GM12891 (cell line): ENCODE measurements at places on chromosomes 1 and 21.
A peak's percentile ranks its signal among the peaks of the same experiment; 100 is the strongest.

- no peak for DNase-seq
Observed at GRCh38 chr1:57046462-57046861, 80.6 kb upstream of the C8B start.

DNA sequence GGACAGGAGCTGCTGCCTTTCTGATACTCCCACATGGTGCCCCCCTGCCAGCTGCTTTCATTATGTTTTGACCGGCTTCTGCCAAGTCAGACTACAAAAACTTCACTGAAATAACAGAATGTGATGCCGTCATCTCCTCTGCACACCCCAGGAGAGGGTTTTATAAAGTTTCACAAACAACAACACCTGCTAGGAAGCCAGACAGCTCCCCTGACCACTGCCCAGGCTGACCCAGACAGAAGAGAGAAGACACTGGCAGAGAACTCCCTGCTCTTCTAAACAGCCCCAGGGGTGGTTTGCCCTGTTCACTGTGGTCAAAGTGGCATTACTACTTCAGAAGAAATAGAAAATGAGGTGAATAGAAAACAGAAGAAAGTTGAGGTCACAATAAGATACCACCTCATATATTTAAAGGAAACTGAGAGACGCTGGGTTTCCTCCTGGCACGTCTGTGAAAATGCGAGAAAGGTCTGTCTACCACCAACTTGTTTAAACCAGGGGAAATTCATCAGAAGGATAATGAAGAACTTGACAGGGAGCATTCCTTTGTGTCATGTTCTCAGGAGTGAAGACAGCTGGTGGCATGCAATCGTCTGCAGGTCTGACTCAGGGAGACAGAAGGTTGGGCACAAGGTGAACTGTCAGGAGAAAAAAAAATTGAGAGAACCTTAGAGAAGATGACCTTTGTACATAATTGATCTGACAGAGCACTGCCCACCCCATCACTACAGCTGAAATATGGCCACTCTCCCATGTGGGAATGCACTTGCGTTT lies 119.0 kb upstream of the NFIA start:
- DNase-seq: no peak

DNA sequence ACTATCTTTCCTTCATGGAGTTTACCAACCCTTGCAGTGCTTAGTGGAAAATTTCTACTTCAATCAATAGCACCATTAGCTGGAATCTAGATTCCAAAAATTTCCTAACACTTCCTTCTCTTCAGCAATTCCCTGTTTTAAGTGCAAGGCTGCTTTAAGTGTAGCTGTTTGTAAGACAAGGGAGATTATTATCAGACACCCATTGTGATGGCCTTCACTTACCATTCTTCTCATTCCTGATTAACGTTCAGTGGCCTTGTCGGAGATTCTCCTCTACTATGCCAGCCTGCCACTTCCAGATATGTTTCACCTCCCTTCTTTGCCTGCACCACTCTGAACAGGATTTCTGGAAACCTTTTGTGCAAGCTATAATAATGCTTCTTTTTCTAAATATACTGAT lies 464.9 kb upstream of the ADGRL2 start:
- no peak for DNase-seq

- no peak for DNase-seq
Observed at GRCh38 chr1:87450615-87451209, 122.0 kb downstream of the LMO4 start.

DNA sequence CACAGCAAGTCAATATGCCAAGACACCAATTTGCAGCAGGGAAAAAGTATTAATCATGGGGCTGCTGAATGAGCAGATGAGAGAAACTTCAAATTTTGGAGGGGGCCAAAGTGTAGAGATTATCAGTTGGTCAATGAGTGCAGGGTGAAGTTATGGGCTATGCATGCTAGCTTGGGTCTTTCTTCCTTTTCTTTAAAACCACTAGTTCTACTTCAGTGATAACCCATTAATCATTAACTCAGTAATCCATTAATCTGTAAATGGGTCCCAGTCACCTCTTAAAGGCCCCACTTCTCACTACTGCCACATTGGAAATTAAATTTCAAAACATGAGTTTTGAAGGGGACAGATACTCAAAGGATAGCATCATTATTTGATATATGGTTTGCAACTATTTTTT lies 688.6 kb upstream of the ADGRL4 start:
- DNase-seq: no peak

DNA sequence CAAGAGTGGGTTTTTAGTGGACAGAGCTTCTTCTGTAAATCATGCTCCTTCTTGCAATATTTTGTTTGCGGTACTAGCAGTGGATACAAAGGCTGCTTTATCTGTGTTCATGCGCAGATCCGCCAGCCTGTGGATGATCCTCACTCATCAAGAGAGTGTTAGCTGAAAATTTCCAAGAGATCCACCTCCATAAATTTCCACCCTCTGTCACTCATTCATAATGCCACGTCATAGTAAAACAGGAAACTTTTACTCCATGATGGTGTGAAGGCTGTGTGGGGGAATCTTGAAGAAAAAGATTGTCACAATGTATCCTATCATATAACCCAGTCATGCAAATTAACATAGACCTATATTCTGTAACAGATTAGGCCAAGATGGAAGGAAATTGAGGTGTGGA lies 4.4 kb upstream of the MAPKAPK2 start:
- DNase-seq: no peak

GRCh38 chr1:60857851-60858250 lies 224.5 kb upstream of the NFIA start:
- no peak for DNase-seq

DNA sequence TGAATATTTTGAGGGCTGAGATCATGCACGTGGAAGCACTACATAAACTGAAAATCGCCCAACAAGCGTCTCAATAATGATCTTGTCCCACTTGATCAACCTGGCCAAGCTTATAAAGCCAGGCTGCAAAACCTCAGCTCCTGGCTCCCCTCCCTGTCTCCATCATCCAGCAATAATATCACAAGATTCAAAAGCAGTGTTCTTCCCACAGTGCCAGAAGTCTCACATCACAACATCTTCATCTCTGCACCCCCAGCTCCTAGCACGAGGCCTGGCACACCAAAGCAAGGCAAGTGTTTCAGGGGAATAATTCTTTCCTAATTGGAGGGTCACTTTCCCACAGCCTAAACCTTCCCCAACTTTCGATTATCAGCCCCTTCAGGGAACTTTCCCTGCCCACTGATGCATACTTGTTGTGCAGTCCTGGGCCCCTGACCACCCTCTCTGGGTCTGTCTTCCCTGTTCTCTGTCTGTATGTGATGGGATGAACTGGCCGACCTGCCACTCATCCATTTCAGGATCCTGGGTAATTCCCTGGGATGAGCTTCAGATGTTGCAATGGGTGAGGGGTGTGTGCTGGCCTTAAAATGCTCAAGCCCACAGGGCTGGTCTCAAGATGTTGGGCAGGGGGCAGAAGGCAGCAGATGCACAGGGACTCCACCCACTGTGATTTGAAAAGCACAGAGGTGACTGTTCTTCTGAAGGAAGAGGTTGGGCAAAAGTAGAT lies 129.0 kb downstream of the DMRTB1 start:
- no peak for DNase-seq

DNA sequence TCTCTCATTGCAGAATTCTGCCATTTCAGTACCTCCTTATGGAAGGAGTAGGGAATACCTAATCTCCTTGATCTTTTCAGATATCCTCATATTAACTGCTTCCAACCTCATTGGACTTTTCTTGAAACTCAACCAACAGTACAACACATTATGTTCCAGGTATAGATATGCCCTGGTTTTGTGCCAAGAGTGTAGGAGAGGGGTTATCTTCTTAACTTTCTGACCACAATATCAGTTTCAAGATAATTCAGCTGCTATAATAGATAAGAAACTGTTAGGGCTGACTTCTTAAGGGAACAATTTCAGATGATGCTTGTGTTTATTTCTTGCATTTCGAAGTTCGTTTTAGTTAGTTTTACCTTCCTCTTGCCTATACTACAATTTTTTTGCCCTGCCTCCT lies 2.1 kb upstream of the LPGAT1 start:
- no peak for DNase-seq

DNA sequence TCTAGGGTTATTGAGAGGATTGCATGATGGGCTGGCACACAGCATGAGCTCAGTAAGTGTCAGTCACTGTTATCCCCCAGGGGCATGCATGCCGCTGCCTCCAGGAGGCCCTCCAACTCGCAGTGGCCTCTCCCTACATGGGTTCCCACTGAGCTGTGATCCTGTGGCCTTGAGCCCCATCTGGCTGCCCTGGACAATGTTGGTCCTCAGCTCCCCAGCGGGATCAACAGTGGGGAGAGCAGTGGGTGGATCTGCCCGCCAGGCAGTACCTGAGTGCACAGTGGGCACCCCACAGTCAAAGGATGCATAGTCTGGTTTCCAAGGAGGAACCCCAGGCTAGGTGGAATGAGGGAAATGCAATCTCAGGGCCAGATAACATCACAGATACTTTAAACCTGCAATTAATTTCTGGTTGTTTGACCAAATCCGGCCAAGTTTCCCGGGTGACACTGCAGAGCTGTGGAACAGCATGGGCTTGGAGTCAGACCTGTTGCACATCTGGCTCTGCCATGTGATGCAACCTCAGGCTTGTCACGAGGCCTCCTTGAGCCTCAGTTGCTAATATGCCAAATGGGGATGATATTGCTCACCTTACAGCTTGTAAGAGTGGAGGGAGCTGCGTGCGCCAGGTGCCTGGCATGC lies 9.3 kb downstream of the PADI3 start:
- DNase-seq: no peak

GRCh38 chr1:194184425-194184824 lies 998.0 kb upstream of the B3GALT2 start:
- no peak for DNase-seq

GRCh38 chr1:4118746-4119515 lies 218.9 kb upstream of the C1orf174 start:
- no peak for DNase-seq

GRCh38 chr21:43975469-43976098 lies 36.5 kb upstream of the TRAPPC10 start:
- peak; percentile 90 for DNase-seq

DNA sequence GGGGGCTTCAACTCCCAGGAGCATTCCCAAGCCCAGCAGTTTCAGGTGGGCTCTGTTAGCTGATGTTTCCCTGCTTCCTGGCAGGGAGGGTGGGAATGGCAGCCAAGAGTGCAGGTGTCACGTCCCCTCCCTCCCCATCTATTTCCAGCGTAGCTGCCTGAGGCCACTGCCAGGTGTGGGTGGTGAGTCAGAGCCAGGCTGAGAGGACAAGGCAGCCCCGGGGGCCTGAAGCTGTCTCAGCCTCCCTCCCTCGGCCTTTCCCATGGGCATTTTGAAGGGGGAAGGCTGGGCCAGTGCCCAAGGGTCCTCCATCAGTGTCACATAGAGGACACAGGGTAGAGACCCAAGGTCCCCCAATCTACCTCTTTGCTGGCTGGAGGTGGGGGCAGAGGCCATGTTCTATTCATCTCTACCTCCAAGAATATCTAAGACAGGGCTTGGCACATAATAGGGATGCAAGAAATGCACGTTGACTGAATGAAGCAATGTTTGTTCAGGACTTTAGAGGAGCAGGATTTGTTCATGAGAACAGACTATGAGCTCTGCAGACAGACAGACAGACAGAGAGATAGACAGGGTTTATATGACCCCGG lies 34.4 kb upstream of the ID3 start:
- DNase-seq: no peak

- no peak for DNase-seq
Observed at GRCh38 chr1:84143796-84144565, at the start of gene PRKACB. Gene PRKACB, plus strand, starts transcription at chr1:84144271. Its CDS starts 91 bp downstream, at chr1:84144362.

- DNase-seq: no peak
Observed at GRCh38 chr1:217896490-217896889, 265.3 kb downstream of the SPATA17 start.

- DNase-seq: no peak
Observed at GRCh38 chr1:118145721-118146120, 39.3 kb downstream of the SPAG17 start.

GRCh38 chr1:154459080-154459479 lies 42.9 kb upstream of the TDRD10 start:
- DNase-seq: no peak

- no peak for DNase-seq
Observed at GRCh38 chr1:19735440-19736127, 64.1 kb downstream of the TMCO4 start.

- no peak for DNase-seq
Observed at GRCh38 chr1:241647658-241648057, 4.4 kb upstream of the WDR64 start.

DNA sequence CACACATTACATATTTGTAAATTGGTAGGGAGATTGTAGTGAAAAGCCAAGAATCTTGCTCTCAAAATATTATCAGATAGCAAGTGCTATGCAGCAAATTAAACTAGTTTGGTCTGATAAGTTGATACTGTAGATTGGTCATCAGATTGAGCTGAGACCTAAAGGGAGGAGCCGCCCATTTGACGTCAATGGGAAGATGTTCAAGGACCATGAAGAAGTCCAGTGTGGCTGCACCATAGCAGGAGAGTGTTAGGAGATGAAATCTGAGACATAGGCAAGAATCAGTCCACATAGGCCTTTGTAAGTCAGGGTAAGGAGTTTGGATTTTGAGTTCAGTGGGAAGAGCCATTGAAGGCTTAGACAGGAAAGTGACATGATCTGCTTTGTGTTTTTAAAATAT lies 16.3 kb downstream of the ZMPSTE24 start:
- DNase-seq: no peak

DNA sequence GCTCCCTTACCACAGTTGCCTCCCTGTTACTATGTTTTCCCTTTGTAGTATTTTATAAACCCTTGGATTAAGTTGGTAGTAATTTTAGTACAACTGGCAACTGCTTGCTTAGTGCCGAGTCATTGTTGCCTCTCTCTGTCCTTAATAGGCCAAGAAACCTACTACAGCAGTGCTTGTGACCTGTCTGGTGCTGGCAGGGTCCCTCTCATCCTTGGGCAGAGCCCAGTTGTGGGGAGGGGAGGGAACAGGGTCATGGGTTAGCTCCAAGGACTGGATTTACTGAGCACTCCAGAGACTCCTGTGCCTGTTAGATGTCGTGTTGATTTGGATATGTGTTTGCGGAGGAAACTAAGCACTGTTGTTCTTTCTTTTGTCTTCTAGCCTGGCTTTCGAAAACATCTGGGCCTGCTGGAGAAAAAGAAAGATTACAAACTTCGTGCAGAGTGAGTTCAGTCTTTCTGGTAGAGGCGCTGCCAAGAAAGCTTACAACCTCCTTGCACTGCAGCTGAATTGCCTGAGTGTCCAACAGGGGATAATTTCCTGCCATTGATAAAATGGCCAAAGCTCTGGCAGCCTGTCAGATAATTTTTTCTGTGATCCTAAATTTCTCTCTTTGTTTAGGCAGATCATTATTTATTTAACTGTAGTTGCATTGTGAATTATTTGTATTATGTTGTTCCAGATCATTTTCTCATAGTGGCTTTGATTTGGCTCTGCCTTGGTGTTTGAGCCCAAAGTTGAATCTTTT lies 3.6 kb downstream of the UTP11 start:
- no peak for DNase-seq
